Suprapubic skin (tissue), 4 donors: ENCODE measurements at places on chromosomes 5 and 9. TPM values are rescaled to one million over a fixed set of nuclear protein-coding genes. Genes with fewer than 3 reads are reported as not detected.

GRCh38 chr9:71383308-71383940, 262.0 kb upstream of the TRPM3 start:
- H3K36me3 ChIP-seq: no peaks in the 10 kb centered on the region
- H3K4me3 ChIP-seq: no peak overlapping the region
- DNase-seq: no peak
- H3K27ac ChIP-seq: no peak overlapping the region

- no peaks in the 10 kb centered on the region for H3K4me1 ChIP-seq
- H3K27me3 ChIP-seq: no peaks in the 10 kb centered on the region
- no peak overlapping the region for H3K4me3 ChIP-seq
- H3K27ac ChIP-seq: no peak overlapping the region
- no peak for DNase-seq
- peaks cover 7% of the 10 kb centered on the region for H3K36me3 ChIP-seq
Observed at GRCh38 chr5:14513266-14513665, 68.3 kb upstream of the OTULINL start.

- H3K4me1 ChIP-seq: peaks cover 38% of the 10 kb centered on the region
- DNase-seq: no peak
- no peaks in the 10 kb centered on the region for H3K27me3 ChIP-seq
- no peaks in the 10 kb centered on the region for H3K36me3 ChIP-seq
Observed at GRCh38 chr5:56476487-56476856, 243.3 kb upstream of the ANKRD55 start.

- no peak for DNase-seq
- peaks cover 45% of the 10 kb centered on the region for H3K36me3 ChIP-seq
- H3K4me1 ChIP-seq: peaks cover 10% of the 10 kb centered on the region
- H3K27me3 ChIP-seq: no peaks in the 10 kb centered on the region
- no peak overlapping the region for H3K4me3 ChIP-seq
- peak overlapping the region; percentile 47 for H3K27ac ChIP-seq
Observed at GRCh38 chr9:69253057-69253456, 72.0 kb upstream of the ENTREP1 start.

- H3K27me3 ChIP-seq: no peaks in the 10 kb centered on the region
- no peak for DNase-seq
- no peak overlapping the region for H3K4me3 ChIP-seq
Observed at GRCh38 chr9:18526685-18527084, 52.7 kb downstream of the ADAMTSL1 start.

- no peak overlapping the region for H3K27ac ChIP-seq
- H3K27me3 ChIP-seq: no peaks in the 10 kb centered on the region
- H3K36me3 ChIP-seq: peaks cover 12% of the 10 kb centered on the region
- DNase-seq: no peak
Observed at GRCh38 chr9:90870621-90871326, 69.2 kb downstream of the SYK start.

- H3K4me1 ChIP-seq: peaks cover 7% of the 10 kb centered on the region
- no peaks in the 10 kb centered on the region for H3K36me3 ChIP-seq
- no peaks in the 10 kb centered on the region for H3K27me3 ChIP-seq
- no peak for DNase-seq
- H3K4me3 ChIP-seq: no peak overlapping the region
Observed at GRCh38 chr9:79567671-79568098, 4.1 kb upstream of the TLE4 start.

DNA sequence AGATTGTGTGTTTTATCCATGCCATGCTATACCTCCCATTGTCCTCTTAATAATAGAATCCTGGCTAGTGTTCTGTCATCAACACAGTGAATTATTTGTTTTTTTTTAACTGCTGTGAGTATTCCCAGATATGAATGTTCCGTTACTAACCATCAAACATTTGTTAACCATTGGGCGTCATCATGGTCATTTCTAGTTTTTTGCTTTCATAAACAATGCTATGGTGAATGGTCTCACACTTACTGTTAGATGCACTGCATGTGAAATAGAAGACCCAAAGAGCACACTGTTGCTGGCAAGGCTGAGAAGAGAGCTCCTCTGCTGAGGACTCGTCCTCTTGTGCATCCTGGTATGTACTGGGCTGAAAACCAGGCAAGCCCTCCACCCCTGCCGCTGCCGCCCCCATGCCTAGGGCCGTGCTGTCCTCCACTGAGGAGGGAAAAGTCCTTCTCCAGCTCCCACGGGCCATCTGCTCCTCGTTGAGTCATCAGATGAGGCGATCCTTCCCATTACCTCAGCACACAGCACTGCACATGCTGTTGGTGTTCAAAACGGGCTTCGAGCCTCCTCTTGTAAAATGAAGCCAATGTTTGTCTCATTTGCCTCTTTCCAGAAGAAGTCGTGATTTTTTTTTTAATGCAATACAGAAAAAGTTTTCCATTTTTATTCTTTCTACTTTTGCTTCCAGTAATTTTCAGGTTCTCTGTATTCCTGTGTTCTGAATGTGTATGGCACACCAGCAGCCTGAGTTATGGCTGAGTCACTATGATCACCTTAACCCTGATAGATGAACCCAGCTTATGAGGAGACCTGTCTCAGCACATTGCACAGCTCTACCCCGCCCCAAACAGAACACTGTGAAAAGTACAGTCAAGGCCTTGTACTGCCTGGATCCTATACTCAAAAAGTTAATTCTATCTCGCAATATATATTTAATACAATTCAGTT, 219.0 kb downstream of the AOPEP start:
- no peaks in the 10 kb centered on the region for H3K27me3 ChIP-seq
- H3K36me3 ChIP-seq: no peaks in the 10 kb centered on the region
- peaks cover 38% of the 10 kb centered on the region for H3K4me1 ChIP-seq
- peak overlapping the region; percentile 63 for H3K27ac ChIP-seq

The MTAP gene
- 24.9 TPM for total RNA-seq

The RRAGA gene
- total RNA-seq: 37.4 TPM

DNA sequence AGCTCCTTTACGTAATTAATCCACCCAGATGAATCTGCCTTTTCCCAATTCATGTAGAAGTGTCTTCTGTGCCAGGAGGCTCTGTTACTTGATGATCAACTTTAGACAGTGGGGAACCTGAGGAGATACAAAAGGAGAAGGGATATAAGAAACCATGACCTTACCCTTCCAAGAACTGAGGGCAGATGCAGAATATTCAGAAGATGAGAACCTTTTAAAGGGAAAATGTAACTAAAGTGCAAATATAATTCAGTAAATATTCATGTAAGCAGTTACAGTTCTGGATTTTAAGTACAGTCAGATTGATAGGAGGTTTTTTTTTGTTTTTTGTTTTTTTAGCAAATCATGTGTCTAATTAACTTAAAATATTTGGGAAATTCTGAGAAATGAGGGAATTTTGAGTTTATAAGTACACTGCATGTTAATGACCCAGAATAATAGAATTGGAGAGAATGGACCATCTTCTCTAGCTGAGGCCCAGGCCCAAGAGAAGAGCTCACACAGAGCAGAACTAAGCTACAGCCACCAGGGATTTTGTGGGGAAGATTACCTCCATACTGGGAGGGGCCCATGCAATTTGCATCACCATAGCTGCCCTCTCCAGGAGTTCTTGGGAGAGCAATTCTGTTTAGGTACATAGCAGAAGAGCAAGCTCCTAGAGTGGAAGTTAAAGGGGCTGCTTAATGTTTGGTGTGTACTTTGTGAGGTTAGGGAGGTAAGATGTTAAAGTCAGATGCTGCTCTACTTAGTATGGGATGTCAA, 61.5 kb downstream of the SV2C start:
- no peaks in the 10 kb centered on the region for H3K4me1 ChIP-seq
- H3K27ac ChIP-seq: no peak overlapping the region
- no peak for DNase-seq
- H3K4me3 ChIP-seq: no peak overlapping the region
